ENCODE measurements at places on chromosomes 7 and 10.

- DNase-seq = no peak
These were observed 346.9 kb downstream of the DNAJB6 start for GRCh38 chr7:157683747-157684156.

GRCh38 chr7:49580000-49580399 lies 193.4 kb upstream of the VWC2 start:
- no peak for DNase-seq

- no peak for DNase-seq
These were observed 9.1 kb downstream of the TRPV6 start for GRCh38 chr7:142876236-142876960.

GRCh38 chr7:19869979-19870378 lies 96.6 kb upstream of the TMEM196 start:
- no peak for DNase-seq

GRCh38 chr7:98729121-98729520 lies 112.0 kb downstream of the NPTX2 start:
- DNase-seq = no peak

Measured in stimulated activated CD8-positive, alpha-beta memory T cell treated with anti-CD3 and anti-CD28 coated beads, Interleukin-2, amount 100 ng/mL, for 1 hour (primary cell).